Glomerular endothelial cell (primary cell): ENCODE measurements at places on chromosomes 2 and 18.

- DNase-seq, result no peak
These were observed 74.0 kb upstream of the MSH6 start for GRCh38 chr2:47708801-47709499.

- no peak for DNase-seq
These were observed 36.7 kb upstream of the NEB start for GRCh38 chr2:151770995-151771394.

- DNase-seq, result no peak
These were observed 1.3 kb upstream of the CHRNA1 start for GRCh38 chr2:174765576-174765975.

DNA sequence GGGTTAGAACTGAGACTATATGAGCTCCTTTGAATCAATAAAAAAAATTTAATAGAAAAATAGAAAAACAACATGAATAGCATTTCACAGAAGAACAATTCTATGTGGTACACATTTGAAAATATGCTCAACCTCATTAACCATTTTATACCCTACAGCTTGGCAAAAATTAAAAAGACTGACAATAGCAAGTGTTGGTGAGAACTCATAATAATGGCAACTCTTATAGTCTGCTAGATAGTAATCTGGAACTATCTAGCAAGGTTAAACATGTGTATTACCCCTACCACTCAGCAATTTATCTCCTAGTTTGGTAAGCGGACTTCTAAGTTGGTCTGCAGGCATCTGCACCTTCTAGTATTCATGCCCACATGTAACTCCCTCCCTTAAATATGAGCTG is 67.8 kb downstream of the CYBRD1 start:
- DNase-seq, result no peak

DNA sequence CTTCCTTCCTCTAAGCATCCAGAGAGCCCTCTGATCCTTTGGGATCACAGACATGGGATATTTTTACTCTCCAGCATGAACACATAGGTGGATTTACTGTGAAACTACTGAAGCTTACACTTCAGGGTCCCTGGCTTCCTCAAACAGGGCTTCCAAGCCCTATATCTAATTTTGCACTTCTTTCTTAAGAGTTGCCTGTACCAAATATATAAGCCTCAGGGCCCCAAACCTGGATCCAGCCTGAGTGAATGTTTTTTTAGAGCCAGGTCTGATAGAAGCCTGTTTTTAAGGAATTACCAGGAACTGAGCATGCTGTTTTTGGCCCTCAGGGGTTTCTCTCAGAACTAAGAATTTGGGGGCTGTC is 13.2 kb upstream of the KCMF1 start:
- no peak for DNase-seq

- DNase-seq, result no peak
These were observed 68.3 kb upstream of the ZNF521 start for GRCh38 chr18:25420077-25420825.

- no peak for DNase-seq
These were observed 297.8 kb downstream of the DLGAP1 start for GRCh38 chr18:4157352-4157751.

DNA sequence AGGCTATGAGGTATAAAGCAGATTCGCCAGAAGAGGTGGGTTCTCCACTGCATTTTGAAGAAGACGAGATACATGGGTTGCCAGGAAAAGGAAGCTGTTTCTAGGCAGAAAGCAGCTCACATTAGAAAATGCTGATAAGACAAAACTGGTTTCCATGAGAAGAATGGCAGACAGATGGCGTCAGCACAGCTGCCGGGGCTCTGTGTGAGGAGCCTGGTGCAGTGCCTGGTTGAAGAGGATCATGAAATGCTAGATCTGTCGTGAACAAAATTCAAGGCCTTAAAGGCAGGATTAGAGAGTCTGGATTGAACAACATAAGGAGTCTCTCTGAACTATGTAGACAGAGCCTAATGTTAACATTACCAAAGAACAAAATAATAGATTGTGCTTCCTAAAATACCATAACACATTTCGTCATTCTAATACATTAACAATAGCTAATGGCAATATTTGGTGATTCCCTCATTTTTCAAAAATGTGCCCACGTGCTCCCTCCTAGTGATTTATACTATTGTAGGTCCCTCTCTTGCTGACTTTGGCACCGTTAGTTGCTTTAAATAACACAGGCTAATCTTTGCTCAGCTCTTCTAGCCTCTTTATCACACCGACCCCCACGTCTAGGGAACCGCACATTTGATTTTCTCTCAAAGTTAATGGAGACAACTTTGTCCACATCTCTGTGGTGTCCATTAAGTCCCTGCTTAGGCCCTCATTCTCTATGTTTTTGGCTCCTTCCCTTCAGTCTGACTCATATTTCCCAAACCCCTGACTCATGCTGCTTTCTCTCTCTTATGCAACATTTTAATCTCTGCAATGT is 38.2 kb downstream of the EFEMP1 start:
- DNase-seq, result peak; percentile 60

DNA sequence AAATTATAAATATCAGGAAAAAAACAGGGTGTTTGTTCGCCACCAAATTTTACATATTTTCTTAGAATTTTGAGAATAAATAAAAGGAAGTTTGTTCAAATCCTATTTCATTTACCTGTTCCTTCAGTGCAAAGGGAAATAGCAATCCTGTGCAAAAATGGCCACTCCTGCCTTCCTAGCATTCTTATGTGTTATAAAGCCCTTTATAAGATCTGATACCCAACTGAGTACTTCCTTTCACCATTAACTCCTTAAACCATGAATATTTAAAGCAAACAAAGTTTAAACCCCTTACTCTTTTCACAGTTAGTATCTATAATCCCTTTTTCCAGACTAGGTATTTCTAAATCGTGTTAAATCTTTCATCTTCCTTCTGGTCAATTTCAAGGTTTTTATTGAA is 427.8 kb downstream of the NR4A2 start:
- DNase-seq, result no peak

GRCh38 chr2:199985625-199986207 is 30.3 kb downstream of the MAIP1 start:
- no peak for DNase-seq

- DNase-seq, result no peak
These were observed 97.7 kb downstream of the DYSF start for GRCh38 chr2:71550801-71551630.

DNA sequence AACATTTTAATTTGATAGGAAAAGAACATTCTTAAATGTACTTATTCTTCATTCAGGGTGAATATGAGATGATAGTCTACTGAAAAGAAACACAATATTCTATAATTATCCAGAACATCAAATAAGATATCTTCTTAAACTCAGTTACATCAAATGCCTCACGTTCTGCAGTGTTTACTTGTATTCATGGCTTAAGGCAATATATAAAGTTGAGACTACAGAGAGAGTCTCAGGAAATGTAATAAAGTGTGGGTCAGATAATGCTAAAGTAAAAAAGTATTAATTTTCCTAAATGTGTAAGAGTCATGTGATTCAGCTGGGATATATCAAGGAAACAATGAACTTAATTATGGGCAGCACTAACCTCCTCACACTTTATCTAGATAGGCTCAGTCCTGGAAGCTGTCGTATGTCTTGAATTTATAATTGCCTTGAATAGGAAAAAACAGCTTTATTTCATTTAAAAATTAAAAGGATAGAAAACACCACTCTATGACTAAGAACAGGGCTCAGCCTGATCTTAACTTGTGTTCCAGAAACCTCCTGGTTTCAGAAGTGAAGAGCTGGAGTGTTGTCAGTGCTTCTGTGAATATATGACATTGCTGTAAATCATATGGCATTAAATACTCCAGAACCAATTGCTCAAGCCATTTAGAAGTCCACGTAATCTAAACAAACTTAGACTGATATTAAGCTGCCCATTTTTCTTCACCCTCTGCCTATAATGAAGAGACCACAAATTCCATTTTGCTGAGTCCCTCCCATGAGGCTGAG is 240.2 kb downstream of the FSIP2 start:
- no peak for DNase-seq

DNA sequence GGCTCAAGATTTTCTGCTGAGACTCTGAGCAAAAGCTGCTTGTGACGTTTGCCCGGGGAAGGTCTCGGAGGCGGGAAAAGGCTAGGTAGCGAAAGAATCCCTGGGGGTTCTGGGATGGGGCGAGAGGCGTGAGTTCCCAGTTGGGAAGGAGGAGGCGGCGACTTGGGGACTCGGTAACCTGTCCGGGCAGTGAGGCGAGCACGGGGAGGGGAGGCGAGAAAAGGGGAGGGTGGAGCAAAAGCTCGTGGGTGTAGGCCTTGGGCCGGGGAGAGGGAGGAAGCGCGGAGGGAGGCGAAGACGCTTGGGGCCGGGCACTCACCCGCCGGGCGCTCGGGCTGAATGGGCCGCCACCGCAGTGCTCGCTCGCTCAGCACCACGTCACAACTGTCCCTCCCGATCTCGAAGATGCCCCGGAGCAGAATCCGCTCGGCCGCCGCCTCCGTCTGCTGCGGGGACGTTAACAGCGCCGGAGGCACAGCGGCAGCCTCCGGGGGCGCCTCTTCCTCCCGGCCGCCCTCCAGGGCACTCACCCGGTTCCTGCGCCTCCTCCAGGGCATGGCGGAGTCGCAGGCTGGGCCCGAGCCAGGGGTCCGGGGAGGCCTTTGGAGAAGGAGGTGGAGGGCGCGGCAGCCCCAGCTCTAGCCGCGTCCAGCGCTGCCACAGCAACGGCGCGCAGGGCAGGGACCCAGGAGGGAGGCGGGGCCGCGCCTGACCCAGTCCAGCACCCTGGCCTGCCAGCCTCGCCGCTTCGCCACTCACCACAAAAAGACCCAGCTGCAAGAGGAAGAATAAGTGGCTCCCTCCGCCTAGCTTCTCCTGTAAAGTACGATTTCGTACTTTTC is at the start of gene CERKL:
CERKL (minus strand) TSS at position 656 of the 842 bp plus-strand sequence; CDS start at position 557, 99 bp downstream.
- DNase-seq, result no peak

DNA sequence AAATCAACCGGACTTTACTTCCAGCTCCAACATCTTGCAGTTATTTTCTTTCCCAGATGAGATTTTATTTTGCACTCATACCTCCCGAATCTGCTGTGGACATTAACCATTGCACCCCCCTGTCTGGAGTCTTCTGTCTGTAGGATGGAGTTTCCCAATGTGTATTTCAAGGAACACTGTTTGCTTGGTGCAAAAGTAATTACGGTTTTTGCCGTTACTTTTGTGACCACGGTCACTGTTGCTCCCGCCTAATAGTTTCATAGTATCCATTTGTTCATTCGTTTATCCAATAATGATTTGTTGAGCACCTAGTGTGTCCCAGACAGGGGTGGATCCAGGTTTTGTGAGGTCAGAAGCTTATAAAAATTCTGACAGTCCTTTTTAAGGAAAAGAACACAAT is 90.3 kb upstream of the BCL11A start:
- DNase-seq, result no peak

DNA sequence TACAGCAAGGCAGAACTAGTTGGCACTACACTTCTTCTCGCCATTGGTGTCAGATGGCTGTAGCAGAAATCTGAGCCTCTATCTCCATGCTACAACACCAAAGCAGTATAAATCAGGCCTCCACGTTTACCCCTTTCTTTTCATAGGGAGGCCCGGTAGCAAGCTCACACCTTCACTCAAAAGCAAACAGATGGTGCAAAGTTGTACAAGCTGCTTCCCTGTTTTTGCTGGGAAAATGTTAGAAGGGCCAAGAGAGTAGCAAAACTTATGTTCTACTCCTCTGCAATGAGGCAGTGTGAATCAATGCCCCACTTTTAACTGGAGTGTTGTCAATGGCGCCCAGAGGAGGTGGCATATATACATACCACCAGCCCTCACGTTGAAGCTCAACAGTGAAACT is 369.6 kb upstream of the NRXN1 start:
- no peak for DNase-seq

DNA sequence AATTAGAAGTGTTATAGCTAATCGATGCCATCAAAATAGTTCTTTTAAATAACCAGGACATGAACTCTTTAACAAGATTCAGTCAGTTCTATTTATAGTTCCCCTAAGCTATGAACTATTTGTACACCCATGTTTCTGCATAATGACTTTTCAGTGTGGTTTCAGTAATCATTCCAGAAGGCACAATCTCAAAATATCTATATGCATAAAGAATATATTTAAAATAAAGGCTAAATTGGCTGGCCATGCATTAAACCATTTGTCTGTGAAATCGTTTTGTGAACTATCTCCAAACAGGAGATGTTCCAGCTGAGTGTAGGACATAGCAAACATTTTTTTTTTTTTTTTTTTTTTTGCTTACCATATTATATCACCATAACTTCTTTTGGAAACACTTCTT is 719.3 kb downstream of the PLCL1 start:
- no peak for DNase-seq

DNA sequence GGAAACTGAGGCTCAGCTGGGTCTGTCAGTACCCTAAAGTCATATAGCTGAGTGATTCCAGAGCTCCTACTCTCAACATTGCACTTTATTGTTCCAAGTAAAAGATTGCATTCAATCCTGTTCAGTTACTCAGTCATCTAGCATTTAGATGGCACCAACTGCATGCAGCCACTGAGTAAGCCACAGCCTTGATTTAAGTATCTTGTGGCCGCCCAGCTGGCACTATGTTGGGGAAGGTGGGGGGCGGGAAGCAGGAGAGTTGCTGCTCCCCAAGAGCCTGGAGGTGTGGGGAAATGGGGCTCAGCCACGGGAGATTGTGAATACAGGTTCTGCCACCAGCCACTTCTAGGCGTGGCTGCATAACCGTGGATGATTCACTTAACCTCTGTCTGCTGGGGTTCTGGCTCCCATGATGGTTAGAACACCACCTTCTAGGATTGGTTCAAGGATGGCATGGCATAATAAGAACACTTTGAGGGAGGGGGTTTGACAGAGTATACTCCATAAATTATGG is 17.1 kb downstream of the ZFP36L2 start:
- no peak for DNase-seq

DNA sequence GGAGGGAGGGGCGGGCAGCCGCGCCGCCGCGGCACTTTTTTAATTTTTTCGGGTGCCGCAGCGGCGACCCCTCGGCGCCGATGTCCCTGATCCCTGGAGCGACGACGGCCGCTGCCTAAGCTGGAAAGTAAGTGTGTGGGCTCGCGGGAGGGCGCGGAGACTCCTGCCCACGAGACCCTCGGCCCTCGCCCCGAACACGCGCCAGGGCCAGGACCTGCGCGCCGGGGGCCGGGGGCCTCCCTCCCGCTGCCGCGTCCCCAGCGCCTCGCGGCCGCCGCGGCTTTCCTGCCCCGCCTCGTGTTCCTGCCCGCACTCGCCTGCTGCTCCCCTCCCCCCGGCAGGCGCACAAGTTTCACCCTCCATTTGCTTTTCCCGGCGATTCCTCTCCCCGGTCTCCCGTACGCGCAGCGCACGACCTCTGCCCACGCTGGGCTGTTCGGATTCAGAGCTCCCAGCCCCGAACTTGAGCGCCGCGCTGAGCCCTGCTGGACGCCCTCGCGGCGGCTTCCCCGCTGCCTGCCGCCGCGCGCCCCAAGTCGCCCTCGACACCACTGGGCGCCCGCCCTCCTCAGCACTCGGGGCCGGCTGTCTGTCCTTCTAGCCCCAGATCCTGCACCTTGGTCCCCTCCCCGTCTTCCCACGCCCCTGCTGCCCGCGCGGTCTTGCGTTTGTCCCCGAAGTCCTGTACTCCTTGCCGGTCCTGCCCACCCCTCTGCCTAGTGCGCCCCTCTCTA is 507 bp downstream of the PKP4 start:
- no peak for DNase-seq

- no peak for DNase-seq
These were observed 4.0 kb downstream of the DOK1 start for GRCh38 chr2:74558284-74559230.
